Kidney epithelial cell (primary cell): ENCODE measurements at places on chromosomes 6 and 20. TPM values are rescaled to one million over a fixed set of nuclear protein-coding genes. Genes with fewer than 3 reads are reported as not detected.

The CBLN4 gene
- total RNA-seq: not detected in 2 replicates

The TPBG gene
- 46.1 and 54.1 TPM in 2 replicates for total RNA-seq

The MPC1 gene
- total RNA-seq: 20.3 and 27.9 TPM in 2 replicates

The RALGAPA2 gene
- 24.8 and 35.1 TPM in 2 replicates for total RNA-seq

The ABHD16A gene
- 43.8 and 45.5 TPM in 2 replicates for total RNA-seq

The GNAS-AS1 gene
- total RNA-seq: 0.07 and 1.3 TPM in 2 replicates

The LCA5 gene
- 5.1 and 7.0 TPM in 2 replicates for total RNA-seq

The TRERF1 gene
- total RNA-seq: 0.75 and 1.4 TPM in 2 replicates

The GNAS gene
- total RNA-seq: 851 and 877 TPM in 2 replicates

The NRM gene
- 8.9 and 10.4 TPM in 2 replicates for total RNA-seq

The EPPIN gene
- total RNA-seq: not detected in 2 replicates

The DUSP15 gene
- 4.1 and 4.5 TPM in 2 replicates for total RNA-seq

The ULBP3 gene
- 8.0 and 14.8 TPM in 2 replicates for total RNA-seq

The FAM83C gene
- total RNA-seq: not detected in 2 replicates

The CCN5 gene
- not detected in 2 replicates for total RNA-seq
